GM12878 (cell line): ENCODE measurements at places on chromosomes 5 and 9.

- DNase-seq = no peak
Measured at GRCh38 chr9:17628624-17629023, 49.8 kb downstream of the SH3GL2 start.

DNA sequence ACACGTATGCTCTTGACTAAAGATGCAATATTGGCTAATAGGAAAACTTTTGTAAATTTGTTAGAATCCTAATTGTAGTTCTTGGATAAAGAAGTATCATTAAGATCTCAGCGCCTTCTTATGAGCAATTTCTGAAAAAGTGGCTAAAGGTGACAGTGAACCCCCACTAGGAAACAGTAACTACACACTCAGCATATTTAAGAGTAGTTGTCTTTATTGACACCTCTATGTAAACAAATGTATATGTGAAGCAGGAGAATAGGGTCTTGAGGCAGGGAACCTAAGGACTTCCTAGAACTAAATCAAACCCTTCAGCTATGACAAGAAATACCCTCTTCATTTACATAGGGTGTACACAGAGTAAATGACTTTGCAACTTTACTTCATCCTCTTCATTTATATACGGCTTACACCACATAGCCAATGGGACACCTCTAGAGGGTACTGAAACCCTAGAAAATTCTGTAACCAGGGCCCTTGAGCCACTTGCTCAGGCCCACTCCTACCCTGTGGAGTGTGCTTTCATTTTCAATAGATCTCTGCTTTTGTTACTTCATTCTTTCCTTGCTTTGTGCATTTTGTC, 2.8 kb downstream of the NIPSNAP3A start:
- DNase-seq = no peak

GRCh38 chr5:90554358-90555006, 4.1 kb upstream of the ADGRV1 start:
- no peak for DNase-seq

- DNase-seq = no peak
Measured at GRCh38 chr9:109321727-109322126, 868 bp upstream of the EPB41L4B start.

DNA sequence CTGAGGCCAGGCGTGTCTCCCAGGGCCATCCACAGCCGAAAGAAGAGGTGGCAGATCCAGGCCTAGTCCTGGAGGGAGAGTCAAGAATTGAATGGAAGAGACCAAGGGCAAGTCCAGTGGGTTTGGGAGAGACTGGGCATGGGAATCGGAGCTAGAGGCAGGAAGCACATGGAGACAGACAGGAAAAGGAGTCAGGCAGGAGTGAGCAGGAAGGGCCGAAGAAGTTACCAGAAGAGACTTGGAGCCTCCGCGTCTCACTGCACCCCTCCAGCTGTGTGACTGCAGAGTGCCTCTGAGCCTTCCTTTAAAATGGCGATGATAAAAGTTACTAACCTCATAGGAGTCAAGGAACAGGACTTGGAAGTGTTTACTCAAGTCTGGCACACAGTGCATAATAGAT, 64.4 kb upstream of the ANGPTL2 start:
- DNase-seq = no peak

DNA sequence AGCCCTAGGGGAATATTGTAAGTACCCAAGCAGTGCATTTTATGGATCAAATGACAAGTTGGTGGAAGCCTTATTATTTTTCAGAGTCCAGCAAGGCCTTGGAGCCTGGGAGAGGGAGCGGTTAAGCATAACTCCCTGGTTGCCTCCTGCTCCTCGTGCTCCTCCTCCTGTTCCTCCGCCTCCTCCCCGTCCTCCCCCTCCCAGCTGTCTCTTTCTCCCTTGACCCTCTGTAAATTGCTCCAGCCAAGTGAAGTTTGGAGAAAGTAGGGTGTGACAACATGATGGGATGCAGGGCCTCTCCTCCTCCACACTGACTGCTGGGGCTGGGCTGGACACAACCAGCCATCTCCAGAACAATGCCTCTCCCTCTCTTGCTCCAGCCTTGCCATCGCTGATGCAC, 586.9 kb downstream of the CCDC171 start:
- no peak for DNase-seq

DNA sequence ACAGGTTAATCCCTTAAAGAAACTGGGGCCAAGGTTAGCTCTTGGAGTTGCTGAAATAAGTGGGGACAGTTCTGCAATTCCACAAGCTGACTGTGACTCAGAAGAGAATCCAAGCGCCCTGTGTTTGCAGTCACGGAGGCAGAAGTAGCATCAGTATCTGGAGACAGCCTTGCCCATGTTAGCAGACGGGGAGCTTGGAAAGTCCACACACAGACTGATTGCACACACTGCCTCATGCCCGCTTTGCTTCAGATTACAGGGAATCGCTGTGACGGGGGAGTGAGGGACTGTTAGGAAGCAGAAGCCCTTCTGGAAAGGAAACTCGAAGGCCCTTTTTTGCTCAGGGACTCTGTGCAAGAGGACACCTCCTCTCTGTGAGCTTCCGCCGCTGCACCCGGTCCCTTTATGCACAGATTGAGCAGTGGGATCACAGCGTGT, 30.9 kb upstream of the PPP1R26 start:
- no peak for DNase-seq

GRCh38 chr9:121619545-121620324, 31.7 kb upstream of the DAB2IP start:
- DNase-seq = no peak

GRCh38 chr5:106796081-106796480, 874.7 kb downstream of the EFNA5 start:
- DNase-seq = no peak

GRCh38 chr5:154418344-154418820, 27.4 kb upstream of the SAP30L start:
- no peak for DNase-seq

DNA sequence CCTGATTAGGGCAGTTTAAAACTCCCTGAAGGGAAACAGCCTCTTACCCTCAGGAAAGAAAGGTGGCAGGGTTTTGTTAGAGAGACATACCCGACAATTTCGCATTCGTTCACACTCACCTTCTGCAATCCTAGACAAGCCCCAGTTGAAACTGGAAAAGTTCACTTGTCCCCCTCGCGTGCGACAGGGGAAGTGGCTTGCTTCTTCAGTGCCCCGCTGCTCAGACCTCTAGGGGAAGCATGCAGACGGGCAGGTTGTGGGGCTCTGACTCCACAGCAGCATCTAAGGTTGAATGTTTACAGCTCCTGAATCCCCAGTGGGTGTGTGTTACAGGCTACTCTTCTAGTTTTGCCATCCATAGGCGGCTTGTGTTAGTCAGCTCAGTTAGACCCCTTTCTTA, 575.7 kb upstream of the ACO1 start:
- DNase-seq = no peak

- DNase-seq = no peak
Measured at GRCh38 chr5:58459146-58460001, 512 bp downstream of the PLK2 start.

DNA sequence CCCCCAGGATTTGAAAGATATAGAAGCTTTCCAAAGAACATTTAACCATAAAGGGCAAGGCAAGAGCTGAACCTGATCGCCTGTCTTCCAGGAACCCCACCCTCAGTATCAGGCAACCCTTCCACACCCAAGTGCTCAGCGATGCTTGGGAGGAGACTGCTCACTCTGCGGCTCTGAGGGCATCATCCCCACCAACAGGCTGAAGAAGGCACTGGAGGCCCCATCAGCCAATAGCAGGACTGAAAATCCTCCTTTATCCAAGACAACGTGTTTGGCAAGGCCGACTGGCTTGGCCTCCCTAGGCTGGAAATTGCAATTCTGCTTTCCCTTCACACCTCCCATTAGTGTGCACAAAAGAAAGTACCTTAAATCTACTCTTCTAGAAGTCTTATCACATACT, 1.4 kb upstream of the PPP2CA start:
- no peak for DNase-seq

GRCh38 chr9:21465859-21466518, 16.1 kb downstream of the IFNE start:
- no peak for DNase-seq

- DNase-seq = no peak
Measured at GRCh38 chr9:98142925-98143481, 24.0 kb upstream of the TRIM14 start.

DNA sequence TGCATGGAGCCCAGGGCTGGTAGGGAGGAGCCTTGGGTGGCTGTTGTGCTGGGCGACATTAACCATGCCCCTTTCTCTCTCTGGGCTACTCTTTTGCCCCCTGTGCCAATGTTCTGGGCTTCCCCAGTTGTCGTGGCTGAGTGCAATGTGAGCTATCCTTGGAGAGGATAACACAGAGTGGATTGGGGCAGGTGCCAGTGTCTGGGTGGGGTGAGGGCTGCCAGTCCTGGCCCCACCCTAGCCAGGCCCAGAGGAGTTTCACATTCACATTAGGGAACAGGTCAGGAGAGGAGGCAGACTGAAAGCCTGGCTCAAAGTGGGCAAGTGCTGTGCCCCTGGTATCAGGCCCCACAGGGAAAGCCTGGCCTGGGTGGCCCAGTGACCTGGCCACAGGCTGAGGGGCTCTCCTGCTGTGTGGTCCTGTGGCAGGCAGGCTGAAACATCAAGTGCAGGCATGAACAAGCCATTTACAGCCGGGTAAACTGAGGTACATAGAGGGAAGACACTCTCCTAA, 7.5 kb upstream of the NDST1 start:
- no peak for DNase-seq

- DNase-seq = no peak
Measured at GRCh38 chr9:112846528-112847488, 43.9 kb downstream of the SLC46A2 start.

- no peak for DNase-seq
Measured at GRCh38 chr9:107246259-107247254, 36.5 kb upstream of the RAD23B start.

GRCh38 chr5:169106911-169107706, 193.8 kb downstream of the SLIT3 start:
- DNase-seq = no peak

DNA sequence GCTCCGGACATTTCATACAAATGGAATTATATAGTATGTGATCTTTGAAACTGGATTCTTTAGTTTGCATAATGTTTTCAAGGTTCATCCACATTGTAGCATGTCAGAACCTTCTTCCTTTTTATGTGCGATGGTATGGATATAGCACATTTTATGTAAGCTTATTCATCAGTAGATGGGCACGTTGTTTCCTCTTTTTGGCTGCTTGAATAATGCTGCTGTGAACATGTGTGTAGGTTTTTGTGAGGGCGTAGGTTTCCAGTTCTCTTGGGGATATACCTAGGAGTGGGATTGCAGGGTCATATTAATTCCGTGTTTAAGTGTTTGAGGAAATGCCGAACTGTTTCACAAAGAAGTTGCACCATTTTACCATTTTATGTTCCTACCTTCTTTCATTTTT, 187.8 kb downstream of the NR3C1 start:
- DNase-seq = no peak
